ENCODE measurements at places on chromosomes 3 and 15. TPM values are rescaled to one million over a fixed set of nuclear protein-coding genes. Genes with fewer than 3 reads are reported as not detected.
A peak's percentile ranks its signal among the peaks of the same experiment; 100 is the strongest.

STX19 gene
- not detected for total RNA-seq

GRCh38 chr3:103949693-103950092, 1417.0 kb upstream of the ALCAM start:
- DNase-seq: no peak

DNA sequence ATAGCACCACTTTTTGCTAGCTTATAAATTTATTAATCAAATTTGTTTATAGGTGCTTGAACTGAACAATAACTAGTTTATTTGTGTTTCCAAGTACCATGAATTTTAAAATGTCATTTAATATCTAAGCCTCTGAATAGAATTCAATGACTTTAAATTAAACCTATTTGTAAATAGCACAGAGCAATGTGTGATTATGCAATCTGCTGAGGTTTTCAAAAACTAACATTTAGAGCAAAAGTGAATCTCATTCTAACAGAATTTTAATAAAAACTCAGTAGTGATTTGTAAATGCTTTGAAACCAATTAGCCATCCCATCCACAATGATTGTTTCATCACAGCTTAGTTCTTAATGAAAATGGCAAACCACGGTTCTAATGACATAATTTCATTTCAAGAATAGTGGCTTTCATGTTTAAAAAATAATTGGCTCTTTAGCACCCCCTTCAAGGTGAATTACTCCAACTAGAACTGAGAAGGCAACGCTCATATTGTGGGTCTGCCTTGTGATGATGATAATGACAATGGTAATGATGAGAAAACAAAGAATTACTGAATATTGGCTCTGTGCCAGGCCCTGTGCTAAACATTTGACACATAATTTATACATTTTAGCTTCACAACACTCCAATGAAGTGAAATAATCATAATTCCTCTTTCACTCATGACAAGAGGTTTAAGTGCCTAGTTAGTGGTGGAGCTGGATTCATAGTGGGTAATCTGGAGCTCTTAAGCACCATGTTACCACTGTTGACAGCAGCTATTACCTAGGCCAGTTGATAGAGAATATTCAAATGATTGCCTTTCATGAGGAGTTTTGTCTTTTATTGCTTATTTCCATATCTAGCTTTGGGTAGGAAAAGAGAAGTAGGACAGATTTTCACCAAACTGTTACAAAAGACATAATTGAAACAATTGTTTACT, 145.7 kb downstream of the RBMS3 start:
- no peak for DNase-seq

DNA sequence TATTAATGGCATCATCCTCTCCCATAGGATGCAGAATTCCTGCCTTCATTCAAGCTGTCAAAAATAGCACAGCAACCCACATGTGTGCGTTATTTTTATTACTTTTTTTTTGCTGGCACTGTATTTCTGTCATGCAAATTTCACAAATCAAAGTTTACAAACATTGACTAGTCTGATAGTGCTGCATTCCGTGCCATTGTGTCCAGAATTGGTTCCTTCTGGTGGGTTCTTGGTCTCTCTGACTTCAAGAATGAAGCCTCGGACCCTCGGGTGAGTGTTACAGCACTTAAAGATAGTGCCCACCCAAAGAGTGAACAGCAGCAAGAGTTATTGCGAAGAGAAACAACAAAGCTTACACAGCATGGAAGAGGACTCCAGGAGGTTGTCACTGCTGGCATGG, 490.2 kb downstream of the GABRG3 start:
- no peak for DNase-seq

DNA sequence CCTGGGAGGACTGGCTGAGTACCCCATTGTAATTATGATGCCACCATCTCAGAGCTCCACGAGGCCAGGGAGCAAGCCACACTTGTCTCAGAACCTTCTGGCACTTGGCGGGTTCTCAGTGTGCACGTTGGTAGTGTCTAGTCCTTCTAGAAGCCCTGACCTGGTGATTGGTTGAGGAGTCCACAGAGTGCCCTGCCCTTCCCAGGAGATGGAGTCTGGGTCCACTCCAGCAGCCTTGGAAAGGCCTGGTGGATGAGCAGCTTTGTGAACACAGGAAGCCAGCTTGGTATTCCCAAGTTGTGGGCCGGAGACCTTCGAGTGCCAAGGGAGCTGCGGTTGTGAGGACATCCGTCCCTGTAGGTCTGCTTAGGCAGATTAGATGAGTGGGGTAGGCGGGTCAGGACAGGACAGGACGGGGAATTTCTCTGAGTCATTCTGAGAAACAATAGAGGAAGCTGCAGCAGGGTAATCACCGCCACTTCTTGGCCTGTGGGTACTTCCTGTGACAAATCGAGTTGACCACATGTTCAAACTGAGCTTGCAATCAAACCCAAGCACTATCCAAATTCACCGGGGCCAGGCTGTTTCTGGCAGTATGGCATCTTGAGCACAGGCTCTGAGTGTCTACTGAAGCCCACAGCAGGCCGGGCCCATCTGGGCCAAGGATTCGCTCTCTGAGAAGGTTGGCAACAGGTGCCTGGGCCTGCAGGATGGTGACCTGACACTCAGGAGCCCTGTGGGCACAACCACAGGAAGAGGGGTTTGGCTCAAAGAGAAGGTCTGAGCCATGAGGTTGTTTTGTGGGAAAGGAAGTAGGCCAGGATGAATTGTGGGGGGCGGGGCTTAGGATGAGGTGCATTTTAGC, 71.5 kb upstream of the PLXNA1 start:
- peak; percentile 92 for DNase-seq

GRCh38 chr3:47692158-47692557, 89.5 kb downstream of the SMARCC1 start:
- no peak for DNase-seq

RAB8B gene
- total RNA-seq: 21.5 TPM

GOLGA6D gene
- total RNA-seq: not detected

GRCh38 chr3:128195802-128196201, 42.5 kb downstream of the EEFSEC start:
- no peak for DNase-seq

- no peak for DNase-seq
Measured at GRCh38 chr15:31145271-31145911, 43.9 kb upstream of the TRPM1 start.

GRCh38 chr15:80823120-80823519, 44.0 kb downstream of the CEMIP start:
- DNase-seq: no peak

SSUH2 gene
- total RNA-seq: not detected

DNA sequence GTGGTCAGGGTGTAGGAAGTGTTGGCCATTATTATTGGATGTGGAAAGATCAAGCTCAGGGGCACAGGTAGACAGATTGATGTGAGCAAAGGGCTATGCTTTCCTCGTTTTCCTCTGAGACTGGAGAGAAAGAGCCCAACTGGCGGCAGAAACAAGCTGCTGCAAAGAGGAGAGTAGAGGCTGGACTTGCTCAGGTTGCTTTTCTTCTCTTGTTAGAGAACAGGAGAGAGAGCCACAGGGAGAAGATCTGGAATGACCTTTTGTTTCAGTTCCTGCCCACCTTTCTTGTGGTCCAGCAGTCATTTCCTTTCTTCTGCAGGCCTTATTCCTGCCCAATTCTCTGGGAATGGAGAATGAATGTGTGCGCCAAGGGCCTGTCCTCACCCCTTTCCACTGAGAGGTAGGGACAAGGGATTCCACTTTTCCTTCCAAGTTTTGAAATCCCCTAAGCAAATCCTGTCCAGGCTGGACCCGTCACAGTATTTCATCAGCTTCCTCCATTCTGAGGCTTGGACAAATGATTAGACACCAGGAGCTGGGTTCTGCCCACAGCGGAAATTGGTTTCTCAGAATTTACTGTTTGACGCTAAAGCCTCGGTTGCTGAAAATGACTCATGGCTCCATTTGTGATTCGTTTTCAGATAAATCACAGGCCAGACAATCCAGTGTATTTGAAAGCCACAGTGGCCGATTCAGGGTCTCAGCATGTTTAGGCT, 16.1 kb downstream of the ZNF80 start:
- DNase-seq: no peak

ZNF860 gene
- 2.2 TPM for total RNA-seq

- no peak for DNase-seq
Measured at GRCh38 chr3:138219255-138219654, 32.2 kb downstream of the ARMC8 start.

DNA sequence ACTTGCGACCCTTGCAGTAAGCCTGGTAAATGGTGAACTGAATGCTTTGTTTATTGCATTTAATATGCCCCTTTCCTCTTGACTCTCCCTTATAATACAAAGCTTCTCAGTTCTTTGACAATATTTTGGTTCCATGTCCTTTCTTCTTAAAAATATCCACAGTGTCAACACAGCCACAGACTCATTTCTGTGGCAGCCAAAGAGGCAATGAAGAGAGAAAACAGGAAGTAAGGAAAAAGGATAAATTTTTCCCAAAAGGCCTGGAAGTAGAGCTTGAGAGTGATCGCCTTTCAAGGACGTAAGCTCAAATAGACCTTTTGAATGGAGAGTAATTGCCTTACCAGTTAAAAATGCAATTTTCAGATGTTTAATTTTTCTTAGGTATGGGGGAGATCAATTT, 59.4 kb downstream of the PEX5L start:
- no peak for DNase-seq

NUP210 gene
- total RNA-seq: 43.3 TPM

- DNase-seq: no peak
Measured at GRCh38 chr3:151841801-151842200, 27.9 kb downstream of the AADAC start.

DNA sequence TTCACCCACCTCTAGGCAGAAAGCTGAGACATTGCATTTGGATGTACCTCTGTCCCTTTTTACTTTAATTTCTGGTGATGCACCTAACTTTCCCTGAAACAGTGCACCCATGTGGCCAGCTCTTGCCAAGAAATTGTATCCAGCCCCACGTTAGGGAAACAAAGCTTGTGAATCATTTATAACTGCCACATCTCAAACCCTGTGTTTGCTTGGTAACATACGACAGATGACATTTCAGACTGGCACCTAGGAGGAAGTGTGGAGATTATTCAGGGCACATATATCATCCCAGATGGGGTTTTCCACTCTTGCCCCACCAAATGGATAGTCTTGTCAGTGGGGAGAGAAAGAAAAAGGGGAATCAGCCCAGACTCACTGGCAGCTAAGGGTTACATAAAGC, 2.1 kb downstream of the CYB561D2 start:
- DNase-seq: no peak

MUC4 gene
- total RNA-seq: 6.9 TPM

PRR20G gene
- not detected for total RNA-seq

TRIM71 gene
- 2.4 TPM for total RNA-seq

DNA sequence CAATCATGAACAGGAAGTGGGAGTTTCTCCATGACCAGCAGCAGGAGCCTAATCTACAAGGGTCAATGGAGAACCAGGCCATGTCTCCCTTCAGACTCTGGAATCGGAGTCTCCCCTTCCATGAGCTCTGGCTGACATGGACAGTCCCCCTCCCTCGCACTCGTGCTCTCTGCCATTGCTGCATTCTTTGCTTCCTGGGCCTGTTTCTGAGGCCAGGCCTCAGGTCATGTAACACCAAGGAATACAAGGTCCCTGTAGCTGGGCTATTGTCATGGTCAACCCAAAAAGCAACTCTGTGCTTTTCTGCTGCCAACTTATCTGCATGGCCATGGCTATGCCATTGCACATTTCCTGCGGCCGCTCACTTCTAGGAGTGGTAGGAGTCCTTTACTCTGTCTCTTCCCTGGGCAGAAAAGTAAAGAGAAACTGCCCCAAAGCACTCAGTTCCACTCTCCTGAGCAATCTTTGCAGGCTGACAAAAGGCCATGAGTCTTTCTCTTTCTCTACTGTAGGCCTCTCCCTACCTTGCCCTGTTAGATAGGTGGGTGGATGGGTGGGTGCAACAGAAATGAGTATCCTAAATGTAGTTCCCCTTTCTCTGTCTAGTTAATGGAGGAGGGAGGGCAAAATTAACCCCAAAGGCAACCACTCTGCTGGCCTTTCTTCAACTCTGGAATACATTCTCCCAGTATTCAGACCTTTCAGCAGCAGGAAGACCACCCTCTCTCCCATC, 40.8 kb upstream of the PROK2 start:
- no peak for DNase-seq

- DNase-seq: no peak
Measured at GRCh38 chr3:147195887-147196286, 210.5 kb downstream of the ZIC4 start.

GRCh38 chr15:75578173-75578947, 755 bp downstream of the PTPN9 start:
- DNase-seq: no peak

A4GNT gene
- not detected for total RNA-seq

ZNF80 gene
- total RNA-seq: not detected

THBS1 gene
- 67.3 TPM for total RNA-seq

GRCh38 chr3:137970914-137971831, 38.8 kb upstream of the CLDN18 start:
- peak; percentile 18 for DNase-seq

- DNase-seq: no peak
Measured at GRCh38 chr3:175980486-175981090, 1121.5 kb downstream of the NAALADL2 start.

- no peak for DNase-seq
Measured at GRCh38 chr3:149122721-149123578, 6.5 kb upstream of the HPS3 start.

GRCh38 chr3:142019794-142020320, 129.5 kb downstream of the TFDP2 start:
- no peak for DNase-seq

- DNase-seq: no peak
Measured at GRCh38 chr3:8460050-8460708, 41.4 kb upstream of the LMCD1 start.

GRCh38 chr3:42061713-42062380, 29.3 kb upstream of the TRAK1 start:
- no peak for DNase-seq

GNAI2 gene
- 221 TPM for total RNA-seq

PLA2G4D gene
- not detected for total RNA-seq

DNA sequence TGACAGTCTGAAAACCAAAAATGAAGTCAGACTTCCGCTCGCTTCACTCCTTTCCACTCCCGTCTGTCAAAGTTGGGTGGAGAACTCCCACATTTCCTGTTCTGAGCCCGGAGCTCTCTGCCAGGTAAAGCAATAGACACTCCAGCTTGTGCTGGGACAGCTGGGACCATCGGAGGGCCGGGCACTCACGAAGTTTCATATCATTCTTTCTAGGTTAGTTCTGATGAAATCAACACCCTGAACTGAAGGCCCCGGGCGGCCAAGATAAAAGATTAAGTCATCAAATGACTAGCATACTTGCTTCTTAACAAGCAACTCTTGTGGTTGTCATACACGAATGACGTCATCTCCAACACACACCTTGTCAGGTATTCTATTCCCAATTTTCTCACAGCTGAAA, 42.1 kb downstream of the MAGI1 start:
- DNase-seq: peak; percentile 39

GRCh38 chr3:100087198-100087597, 27.1 kb downstream of the FILIP1L start:
- peak; percentile 79 for DNase-seq
